ENCODE measurements at places on chromosomes 1 and 21.

DNA sequence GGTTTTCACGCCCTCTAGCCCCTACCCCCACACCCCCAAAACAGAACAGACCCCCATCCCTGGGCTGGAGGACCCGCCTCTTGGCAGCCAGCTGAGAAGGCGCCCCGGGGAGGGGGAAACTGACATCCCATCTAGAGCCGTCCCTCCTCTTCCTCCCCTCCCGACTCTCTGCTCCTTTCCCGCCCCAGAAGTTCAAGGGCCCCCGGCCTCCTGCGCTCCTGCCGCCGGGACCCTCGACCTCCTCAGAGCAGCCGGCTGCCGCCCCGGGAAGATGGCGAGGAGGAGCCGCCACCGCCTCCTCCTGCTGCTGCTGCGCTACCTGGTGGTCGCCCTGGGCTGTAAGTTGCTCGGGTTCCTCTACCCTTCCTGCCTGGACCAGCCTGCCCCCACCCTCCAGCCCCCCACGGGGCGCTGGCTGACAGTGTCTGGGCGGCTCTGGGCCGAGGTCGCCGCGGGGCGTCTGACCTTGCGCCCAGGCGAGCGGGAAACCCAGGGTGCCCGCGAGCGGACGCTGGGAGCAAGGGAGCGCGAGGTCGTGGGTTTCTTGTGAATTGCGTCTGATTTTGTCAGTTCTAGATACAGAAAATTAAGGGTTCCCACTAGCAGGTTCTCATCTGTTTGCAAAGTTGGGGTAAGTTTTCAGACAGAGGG lies 618 bp downstream of the JAM2 start:
- peak; percentile 89 for DNase-seq

GRCh38 chr1:22636353-22636752 lies at the start of gene C1QA:
Gene C1QA (plus strand): TSS chr1:22636628. CDS start chr1:22637617, 989 bp downstream.
- no peak for DNase-seq

- DNase-seq, result no peak
Measured at GRCh38 chr1:50968821-50969610, 1.0 kb upstream of the CDKN2C start.

DNA sequence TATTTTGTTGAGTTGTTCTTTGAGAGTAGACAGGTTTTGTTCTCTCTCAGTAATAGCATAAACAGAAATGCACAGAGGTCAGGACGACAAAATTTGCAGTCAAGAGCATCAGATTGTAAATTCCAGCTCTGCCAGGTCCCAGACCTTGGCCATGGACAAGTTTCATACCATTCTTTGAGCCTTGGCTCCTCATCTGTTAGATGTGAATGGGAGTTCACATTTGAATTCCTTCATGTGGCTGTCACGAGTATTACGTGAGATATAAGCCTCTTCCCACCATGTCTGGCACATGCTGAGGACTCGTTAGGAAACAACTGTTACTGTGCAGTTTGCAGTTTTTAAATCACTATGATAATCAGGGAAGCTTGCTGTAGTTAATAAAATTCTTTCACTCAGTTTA lies 93.2 kb upstream of the KCTD3 start:
- no peak for DNase-seq

DNA sequence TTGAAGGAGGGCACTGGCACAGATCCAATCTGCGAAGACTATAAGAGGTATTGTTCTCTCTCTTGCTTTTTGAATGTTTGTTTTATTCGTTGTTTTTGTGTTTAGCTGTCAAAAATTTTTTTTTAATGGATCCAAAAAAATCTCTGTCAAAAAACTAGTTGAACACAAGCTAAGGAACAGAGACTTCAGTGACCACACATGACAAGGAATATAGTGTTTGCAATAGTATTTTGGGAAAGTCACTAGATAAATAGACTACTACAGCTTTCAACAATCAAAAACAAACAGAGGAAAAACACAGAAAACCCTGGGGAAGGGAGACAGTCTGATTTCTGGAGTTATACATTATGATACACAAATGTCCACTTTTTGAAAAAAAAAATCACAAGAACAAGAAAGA lies 36.9 kb upstream of the COA6 start:
- no peak for DNase-seq

DNA sequence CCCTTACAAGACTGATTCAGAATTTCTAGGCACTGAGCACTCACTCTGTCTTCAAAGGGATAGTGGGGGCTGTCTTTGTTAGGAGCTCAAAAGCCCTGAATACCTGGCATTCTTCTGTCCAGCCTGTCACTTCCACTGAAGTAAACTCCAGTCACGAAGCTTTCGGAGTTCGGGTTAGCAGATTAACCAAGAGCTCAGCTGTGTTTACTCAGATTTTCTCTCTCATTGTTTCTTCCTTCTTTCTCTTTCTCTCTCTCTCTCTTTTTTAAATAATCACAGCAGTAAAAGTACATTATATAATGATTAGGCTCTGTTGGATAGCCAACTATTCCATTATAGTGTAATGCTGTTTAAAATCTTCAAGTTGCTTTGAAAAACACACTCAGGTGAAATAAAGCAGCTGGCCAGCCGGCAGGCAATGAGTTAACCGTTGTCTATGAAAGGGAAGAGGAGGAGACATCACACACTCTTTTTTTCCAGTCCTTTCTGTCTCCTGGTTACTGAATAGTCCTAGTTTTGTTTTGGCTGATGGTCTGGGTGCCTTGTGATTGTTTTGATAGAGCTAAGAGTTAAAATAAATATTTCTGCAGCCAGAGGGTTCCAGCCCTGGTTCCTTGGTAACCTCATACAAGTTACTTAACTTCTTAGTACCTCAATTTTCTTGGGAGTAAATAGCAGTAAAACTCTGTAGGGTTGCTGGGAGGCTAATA lies 89.8 kb downstream of the ADSS2 start:
- DNase-seq, result no peak

DNA sequence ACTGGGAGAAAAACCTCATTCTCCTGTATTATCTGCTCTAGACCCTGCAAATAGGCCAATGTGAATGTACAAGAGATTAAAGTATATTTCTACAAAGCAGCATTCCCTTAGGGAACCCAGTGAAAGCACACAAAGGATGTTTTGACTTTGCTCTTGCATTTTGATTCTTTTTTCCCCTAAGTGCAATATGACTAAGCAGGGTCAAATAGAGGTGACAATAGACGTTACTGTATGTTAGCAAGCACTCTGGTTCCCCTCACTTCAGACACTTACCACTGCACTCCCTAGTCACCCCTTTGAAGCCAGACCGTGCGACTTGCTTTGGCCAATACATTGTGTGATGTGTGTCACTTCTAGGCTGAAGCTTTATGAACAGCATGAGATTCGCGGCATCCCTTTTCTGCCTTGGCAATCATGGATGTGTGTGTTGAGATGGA lies 209.7 kb downstream of the RHOU start:
- peak; percentile 64 for DNase-seq

DNA sequence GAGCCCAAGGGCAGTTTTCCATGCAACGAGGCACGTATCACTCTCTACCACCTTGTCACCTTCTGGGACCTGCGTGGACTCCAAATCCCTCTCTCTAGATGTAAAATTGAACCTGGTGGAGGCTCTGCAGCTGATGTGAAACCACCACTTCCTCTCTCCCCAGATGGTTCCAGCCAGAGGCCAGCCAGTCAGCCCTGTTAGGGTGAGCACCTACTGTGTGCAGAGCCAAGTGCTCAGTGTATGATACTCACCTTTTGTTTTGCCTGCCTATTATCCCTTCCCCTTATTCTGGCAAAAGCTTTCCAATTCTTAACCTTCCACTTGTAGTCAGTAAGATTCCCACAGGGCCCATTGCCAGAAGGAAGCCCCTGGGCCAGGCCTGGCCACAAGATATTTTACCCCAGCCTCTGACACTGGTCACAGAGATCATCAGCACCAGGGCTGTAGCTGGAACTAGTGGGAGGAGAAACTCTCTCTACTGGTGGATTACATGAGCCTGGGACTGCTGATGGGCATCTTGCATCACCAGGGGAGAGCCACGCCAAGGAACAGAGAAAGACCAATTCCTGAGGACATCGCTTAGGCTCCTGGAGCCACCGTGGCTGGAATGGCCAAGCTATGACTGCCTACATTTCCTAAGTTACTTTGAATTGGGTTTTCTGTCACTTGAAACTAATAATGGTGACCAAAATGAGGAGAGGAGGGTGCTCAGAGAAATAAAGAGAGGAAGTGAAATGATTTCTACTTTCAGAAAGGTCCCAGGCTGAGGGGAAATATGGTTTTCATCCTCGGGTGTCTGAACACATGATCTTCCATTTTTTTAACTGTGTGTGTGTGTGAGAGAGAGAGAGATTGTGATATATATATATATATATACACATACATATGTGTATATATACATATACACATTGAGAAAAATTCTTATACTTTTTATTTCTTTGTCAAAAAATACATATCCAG lies 26.6 kb upstream of the RD3 start:
- no peak for DNase-seq

GRCh38 chr1:43835082-43836021 lies 98.2 kb upstream of the ARTN start:
- DNase-seq, result no peak

DNA sequence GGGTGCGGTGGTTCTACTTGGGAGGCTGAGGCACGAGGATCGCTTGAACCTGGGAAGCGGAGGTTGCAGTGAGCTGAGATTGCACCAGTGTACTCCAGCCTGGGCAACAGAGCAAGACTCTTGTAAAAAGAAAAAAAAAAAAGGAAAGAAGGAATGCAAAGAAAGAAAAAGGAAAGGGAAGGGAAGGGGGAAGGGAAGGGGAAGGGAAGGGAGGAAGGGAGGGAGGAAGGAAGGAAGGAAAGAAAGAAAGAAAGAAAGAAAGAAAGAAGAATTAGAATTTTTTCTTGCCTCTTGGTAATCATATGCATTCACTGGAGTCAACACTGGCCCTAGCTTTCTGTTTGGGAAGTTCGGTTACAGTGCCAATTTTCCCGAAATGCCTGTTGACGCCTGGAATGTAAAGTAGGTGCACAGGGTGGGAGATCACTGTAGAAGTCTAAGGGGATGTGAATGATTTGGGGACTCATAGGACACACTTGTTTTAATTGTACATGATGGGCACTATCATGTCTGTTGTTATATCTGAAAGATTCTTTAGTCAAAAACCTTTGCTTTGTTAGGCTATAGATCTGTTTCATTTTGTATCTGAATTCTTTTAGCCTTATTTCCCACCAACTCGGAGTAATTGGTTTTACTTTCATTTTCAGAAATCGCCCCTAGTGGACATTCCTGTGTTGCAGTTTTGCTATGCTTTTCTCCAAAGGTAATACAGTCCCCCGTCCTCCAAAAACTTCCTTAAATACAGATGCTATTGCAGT lies 59.8 kb upstream of the MORC3 start:
- no peak for DNase-seq

DNA sequence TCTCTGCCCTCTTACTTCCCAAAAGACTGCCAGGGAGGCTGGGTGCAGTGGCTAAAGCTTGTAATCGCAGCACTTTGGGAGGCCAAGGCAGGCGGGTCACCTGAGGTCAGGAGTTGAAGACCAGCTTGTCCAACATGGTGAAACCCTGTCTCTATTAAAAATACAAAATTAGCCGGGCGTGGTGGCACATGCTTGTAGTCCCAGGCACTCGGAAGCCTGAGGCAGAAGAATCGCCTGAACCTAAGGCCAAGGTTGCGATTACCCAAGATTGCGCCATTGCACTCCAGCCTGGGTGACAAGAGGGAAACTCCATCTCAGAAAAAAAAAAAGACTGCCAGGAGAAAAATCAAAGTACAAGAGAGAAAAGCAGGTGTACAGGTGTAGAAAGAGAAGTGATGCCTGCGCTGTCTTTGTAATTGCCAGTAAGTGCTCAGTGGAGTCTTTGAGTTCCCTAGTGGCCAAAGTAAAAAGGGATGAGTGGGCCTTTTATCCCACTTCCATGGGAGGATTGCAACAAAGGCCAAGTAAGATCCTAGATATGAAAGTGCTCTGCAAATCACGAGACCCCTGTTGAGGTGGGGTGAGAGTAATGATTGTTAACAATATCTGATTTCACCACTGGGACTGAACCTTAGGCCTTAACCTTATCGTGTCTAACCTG lies 94.7 kb upstream of the WNT4 start:
- no peak for DNase-seq

GRCh38 chr21:29650523-29651022 lies 289.2 kb downstream of the GRIK1 start:
- DNase-seq, result no peak

- DNase-seq, result no peak
Measured at GRCh38 chr1:213123087-213123486, 72.0 kb downstream of the RPS6KC1 start.

GRCh38 chr1:240515505-240515904 lies 96.5 kb downstream of the GREM2 start:
- no peak for DNase-seq

DNA sequence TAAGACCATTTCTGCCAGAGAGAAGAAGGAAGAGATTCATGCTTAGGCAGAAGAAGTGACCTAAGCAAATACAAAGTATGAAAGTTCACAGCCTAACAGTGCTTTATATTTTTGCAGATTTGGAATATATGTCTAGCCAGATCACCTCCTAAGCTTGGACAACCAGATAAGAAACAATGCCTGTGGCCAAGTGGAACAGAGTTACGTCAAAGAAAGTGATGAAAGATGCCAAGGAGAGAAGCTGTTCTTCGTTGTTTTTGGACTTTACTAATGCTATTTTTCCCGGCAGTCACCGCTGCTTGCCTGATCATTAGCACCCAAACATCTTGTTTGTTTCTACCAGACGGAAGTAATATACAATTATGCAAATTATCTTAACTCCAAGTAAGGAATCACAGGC lies 489.2 kb upstream of the C1orf87 start:
- no peak for DNase-seq

DNA sequence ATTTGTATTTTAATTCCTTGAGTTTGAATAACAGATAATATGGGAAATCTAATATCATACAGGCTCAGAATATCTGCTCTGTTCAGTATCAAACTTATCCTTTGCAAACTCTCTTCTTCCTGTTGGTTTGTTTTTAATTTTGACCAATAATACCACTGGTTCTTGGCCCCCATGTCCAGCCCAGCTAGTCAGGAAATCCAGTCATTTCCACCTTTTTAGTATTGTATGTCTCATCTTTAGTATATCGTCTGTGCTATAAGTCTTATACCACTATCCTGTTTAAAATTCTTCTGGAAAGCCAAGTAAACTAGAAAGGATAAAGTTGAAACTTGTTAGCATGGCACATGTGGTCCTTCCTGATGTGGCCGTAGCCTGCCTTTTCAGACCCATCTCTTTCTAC lies 10.7 kb downstream of the SCCPDH start:
- no peak for DNase-seq

GRCh38 chr1:54312796-54313316 lies 93.3 kb downstream of the SSBP3 start:
- DNase-seq, result no peak

DNA sequence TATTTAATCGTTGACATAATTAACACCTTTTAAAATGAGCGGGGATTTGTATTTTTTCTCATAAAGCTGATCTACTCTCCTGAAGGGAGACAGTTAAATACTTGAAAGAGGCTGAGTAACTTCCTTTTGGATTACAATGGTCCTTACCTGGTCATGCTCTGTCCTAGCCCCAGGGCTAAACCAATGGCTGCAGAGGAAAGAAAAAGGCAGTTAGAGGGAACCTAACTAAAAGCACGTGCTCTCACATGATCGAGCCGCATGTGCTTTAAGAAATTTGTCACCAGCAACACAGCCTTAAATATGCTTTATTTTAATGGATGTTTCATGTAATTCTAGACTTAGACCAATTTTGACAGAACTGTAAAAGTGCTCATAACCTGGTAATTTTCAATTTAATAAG lies 132.7 kb downstream of the GPATCH2 start:
- no peak for DNase-seq

- DNase-seq, result no peak
Measured at GRCh38 chr1:121516234-121516967, 331.6 kb downstream of the SRGAP2C start.

All from vagina (tissue), 2 donors.